ENCODE measurements at places on chromosomes 2 and 18.

GRCh38 chr18:3171631-3172030 lies 48.1 kb downstream of the MYOM1 start:
- no peak for DNase-seq

DNA sequence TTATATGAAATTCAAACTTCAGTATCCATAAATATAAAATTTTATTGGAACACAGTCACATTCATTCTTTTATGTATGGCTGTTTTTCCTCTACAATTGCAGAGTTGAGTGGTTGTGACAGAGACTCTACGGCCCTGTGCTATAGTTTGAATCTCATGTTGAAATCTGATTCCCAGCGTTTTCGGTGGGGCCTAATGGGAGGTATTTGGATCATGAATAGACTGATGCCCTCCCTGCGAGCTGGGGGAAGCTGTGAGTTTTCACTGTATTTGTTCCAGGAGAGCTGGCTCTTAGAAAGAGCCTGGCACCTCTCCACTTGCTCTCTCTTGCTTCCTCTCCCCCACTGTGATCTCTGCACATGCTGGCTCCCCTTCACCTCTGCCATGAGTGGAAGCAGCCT lies 1.7 kb downstream of the PFN4 start:
- DNase-seq = no peak

DNA sequence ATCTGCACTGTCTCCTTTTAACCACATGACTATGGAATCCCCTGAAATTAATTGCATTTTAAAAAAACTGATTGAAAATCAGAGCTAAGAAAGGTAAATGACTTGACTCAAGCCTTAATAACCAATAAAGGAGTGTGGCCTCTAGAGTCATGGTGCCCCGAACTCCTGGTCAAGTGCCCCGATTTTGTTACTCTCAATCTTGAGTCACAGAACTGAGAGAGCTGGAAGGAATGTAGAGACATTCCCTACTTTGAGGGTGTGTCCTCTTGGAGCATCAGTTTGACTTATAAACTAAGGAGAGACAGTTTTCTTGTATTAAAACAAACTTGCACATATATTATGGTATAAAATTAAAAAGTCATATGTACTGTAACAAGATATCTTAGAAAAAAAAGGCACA lies 2.4 kb downstream of the WDR43 start:
- DNase-seq = no peak

DNA sequence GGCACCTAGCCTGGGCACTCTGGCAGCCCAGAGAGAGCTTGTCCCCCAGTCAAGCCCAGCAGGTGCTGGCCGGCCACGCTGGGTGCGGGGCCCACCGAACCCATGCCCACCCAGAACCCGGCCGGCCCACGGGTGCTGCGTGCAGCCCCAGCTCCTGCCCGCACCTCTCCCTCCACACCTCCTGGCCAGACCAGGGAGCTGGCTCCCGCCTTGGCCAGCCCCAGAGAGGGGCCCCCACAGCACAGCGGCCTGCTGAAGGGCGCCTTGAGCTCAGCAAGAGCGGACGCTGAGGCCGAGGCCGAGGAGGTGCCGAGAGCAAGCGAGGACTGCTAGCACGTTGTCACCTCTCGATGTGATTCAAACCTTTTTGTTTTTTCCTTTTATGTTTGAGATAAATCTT lies 407.0 kb upstream of the KCNJ3 start:
- DNase-seq = no peak

DNA sequence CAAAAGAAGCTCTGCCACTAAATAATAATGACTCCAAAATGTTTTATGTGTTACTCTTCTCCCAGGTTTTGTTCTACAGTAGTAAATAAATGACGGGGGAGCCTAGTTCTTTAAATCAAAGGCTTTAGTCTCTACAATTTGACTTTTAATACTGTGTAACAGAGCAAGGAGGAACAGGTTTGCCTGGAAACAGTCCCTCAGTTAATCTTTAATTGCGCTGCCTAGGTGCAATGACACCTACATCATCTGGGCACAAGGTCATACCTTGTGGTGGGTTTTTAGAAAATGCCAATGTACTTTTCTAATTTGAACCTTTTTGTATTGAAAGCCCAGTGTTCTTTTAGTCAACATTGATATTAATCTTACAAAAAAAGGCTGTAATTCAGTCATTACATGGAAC lies 287.3 kb upstream of the SETBP1 start:
- DNase-seq = no peak

- DNase-seq = no peak
These were observed 169.1 kb upstream of the KLF7 start for GRCh38 chr2:207334624-207335371.

- no peak for DNase-seq
These were observed 176.8 kb downstream of the RTP5 start for GRCh38 chr2:242046206-242046826.

- no peak for DNase-seq
These were observed 108.5 kb downstream of the PTH2R start for GRCh38 chr2:208515099-208515498.

- no peak for DNase-seq
These were observed 12.7 kb downstream of the SMAD7 start for GRCh38 chr18:48937869-48938750.

- no peak for DNase-seq
These were observed 27.1 kb upstream of the ZNF516 start for GRCh38 chr18:76522122-76522503.

- DNase-seq = peak; percentile 10
These were observed 57.6 kb upstream of the CD302 start for GRCh38 chr2:159855557-159856061.

DNA sequence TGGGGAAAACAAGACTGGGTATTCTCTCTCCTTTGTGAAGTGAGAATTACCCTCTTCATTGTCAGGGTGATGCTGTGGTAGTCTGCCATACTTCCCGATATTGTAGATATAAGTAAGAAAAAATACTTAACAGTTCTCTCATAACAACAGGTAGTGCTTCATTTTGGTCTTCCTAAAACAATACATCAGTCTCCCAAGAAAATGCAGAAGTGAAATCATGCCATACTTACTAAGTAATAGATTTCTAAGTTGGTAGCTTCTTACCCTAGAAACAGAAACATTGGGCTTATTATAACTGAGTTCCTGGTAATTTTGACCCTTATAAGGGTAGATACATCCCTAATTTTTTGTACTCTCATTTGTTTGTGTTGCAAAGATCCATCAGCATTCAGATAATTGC lies 460.7 kb upstream of the DCC start:
- DNase-seq = no peak

GRCh38 chr2:127663566-127664064 lies 11.7 kb downstream of the LIMS2 start:
- DNase-seq = no peak

DNA sequence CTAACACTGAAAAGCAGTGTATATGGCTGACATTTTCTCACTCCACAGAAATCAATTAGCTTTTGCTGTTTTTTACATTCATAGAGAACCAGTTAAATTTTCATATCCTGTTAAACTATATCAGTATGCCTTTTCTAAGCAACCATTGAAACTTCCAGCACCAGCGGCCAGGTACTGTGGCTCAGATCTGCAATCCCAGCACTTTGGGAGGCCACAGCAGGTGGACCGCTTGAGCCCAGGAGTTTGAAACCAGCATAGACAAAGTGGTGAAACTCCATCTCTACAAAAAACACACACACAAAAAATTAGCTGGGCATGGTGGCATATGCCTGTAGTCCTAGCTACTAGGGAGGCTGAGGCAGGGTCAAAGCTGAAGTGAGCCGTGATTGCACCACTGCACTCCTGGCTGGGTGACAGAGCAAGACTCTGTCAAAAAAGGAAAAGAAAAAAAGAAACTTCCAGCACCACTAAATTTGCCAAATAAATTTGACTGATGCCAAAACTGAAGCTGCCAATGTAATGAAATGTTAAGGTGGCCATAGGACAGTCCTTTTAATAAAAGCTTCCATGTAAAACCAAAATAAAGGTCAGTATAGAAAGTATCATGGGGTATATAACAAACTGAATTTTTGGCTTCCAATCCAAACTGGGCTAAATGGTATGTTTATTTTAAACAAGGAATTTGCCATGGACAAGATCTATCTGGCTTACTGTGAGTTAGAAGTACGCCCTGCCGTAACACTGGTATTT lies 3.5 kb downstream of the SFT2D3 start:
- no peak for DNase-seq

DNA sequence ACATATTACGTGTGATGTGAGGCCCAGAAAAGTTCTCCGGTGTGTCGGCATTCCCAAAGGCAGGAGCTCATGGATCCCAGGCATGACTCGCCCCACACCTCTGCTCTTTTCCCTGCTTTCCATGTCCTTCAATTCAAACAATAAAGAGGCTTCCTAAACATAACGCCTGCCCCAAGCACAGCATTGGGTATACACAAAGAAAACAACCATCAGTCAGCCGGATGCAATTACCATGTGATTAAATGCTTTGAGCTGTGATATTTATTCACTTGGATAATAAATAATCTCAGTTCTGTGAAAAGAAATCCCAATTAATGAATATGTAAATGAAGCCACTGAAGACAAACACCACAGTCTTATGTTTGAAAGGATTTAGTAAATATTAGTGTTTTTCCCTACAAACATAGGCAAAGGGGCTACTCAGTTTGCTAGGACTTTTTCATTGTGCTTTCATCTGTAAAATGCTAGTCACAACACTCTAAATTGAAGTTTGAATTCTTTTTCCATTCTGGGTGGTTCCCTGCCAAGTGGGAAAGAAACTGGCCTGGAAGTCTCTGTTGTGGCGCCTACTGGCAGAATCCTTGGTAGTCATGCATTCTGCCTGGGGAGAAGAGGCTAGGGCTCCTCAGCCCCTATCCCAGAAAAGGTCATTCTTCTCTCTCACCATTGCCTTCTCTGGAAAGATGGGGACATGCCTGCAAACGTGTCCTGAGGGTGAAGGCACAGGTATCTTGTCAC lies 144.7 kb downstream of the COL6A3 start:
- no peak for DNase-seq

GRCh38 chr2:15675456-15676195 lies 84.0 kb downstream of the DDX1 start:
- DNase-seq = no peak

GRCh38 chr2:108586631-108587030 lies 52.4 kb downstream of the LIMS1 start:
- no peak for DNase-seq

- no peak for DNase-seq
These were observed 187.7 kb downstream of the MYO3B start for GRCh38 chr2:170365686-170366085.

DNA sequence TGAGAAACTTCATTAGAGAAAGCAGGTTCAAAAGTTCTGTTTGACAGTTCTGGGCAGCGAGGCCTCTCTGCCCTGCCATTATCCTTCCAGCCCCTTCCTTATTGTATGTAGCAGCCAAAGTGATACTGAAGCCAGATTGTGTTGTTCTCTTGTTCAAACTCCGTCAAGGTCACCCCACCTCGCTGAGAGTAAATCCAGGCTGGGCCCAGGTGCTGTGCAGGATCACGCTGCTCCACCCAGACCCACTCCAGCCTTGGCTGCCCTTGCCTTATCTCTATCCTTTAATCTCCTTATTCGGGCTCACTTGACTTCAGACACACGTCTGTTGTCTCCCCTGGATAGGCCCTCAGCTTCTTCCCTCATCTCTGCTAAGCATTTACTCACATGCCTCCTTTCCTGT lies 196.1 kb downstream of the CPS1 start:
- DNase-seq = no peak

DNA sequence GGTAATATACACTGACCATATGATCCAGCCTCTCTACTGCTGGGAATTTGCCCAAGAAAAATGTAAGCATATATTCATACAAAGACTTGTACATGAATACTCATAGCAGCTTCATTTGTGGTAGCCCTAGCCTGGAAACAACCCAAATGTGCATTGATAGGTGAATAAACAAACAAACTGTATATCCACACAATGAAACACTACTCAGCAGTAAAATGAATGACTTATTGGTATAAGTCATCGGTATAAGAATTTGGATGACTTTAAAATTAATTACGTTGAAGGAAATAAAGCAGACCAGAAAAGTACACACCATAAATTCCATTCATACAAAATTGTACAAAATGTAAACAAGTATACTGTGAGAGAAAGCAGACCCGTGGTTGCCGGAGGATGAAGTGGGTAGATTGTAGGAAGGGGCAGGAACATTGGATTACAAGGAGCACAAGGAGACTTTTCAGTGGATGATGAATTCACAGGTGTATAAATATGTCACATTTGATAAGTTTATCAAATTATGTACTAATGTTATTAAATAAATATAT lies 376.7 kb downstream of the TDRD15 start:
- DNase-seq = no peak

- no peak for DNase-seq
These were observed 227.5 kb downstream of the GULP1 start for GRCh38 chr2:188519136-188519535.

- no peak for DNase-seq
These were observed 69.3 kb upstream of the MCFD2 start for GRCh38 chr2:46984642-46985476.

DNA sequence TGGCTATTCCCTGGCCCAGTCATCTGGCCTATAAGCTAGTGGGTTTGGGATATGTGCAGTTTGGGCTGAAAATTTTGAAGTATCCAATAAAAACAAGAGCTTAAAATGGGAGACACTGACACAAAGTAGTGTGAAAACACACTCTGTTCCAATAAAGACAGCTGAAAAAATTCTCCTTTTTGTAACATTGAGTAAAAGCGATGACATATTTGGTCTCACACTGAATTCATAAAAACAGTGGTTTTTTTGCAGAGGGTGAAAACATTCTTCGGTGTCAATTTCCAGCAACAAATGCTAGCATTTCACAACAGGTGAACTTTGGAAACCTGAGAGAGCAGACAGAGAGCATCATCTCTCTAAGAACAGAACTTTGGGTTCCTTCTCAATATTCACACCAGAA lies 142.2 kb downstream of the OSR1 start:
- DNase-seq = no peak

GRCh38 chr18:60113396-60113795 lies 213.6 kb downstream of the PMAIP1 start:
- no peak for DNase-seq

DNA sequence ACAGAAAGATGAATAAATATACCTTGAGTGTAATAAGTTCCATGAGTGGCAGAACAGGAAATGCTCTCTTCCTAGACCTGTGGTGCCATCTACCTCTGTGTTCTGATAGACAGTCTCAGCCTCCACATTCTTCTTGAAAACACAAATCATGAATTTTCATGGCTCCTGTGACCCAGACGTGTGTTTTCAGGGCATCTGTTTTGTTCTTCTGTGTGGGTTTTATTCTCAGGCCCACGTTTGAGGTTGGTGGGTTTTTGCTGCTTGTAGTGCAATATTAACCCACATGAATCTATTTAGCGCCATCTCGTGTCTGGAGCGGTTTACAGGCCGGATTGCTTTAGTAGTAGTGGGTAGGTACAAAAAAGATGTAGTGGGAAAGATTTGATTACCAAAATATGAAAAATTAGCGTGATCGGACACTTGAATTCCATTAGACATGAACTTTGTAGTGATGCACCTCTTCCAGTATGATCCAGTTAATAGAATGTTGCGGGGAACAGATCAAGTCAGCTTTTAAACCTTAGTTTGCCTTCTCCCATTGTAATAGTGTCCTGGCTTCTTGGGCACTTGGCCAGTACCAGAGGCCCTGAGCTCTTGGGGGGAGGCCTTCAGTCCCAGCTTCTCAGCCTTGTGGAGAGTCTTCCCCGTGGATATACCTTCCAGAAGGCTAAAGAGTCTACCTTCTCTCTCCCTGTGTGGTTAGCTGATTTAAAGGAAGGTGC lies 256.5 kb downstream of the TPGS2 start:
- DNase-seq = no peak

GRCh38 chr2:49224426-49225010 lies 70.2 kb upstream of the FSHR start:
- DNase-seq = no peak

GRCh38 chr2:20164061-20164733 lies 60.7 kb downstream of the SDC1 start:
- DNase-seq = no peak

GRCh38 chr18:37481072-37481471 lies 84.5 kb downstream of the CELF4 start:
- DNase-seq = no peak

All from NCI-H1048 (cell line).